ENCODE measurements at places on chromosomes 5 and 9.

DNA sequence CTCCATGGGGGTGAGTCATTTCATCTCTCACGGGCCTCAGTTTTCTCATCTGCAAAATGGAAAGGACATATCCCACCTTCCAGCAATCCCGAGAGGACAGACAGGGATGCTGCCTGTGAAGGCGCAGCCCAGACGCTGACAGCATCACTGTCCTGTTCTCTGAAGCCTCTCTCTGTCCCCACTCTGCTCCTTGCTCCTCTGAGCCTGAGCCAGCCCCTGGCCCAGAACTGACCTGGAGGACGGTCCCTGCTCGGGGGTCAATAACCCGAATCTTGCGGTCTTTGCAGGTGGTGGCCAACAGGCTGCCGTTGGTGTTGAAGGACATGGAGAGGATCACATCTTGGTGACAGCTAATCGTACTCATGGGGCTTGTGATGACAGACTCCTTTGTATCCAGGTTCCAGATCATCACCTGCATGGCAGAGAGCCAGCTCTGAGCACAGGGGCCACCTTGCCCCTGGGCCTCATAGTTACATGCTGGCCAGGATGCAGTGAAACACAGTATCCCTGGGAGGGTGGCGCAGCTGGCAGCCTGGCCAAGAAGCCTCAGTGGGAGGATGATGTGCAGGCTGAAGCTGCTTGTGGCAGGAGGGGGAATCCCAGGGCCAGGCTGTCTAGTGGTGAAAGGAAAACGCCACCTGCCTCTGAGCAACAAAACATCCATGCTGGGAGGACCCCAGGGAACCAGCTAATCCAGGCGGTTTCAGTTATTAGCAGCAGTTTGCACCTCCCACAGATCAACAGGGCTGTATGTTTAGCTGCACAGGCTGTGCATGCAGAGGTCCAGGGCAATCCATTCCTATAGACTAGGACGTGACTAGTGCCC lies 14.0 kb upstream of the TRIM14 start:
- DNase-seq = no peak

DNA sequence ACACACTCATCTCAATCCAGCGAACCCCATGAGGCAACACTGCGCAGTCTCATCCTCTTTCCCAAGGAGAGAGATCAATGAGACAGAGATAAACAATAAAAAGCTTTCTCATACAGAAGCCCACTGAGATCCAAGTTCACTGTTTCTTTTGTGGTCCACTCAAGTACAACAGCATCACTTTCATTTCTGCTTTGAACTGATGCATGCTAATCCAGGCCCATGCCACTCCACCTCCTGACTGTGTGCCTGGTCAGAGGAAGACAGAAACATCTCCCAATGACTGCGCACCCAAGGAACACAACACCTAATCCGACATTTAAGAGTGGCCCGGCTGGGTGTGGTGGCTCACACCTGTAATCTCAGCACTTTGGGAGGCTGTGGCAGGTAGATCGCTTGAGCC lies 104.0 kb downstream of the SERINC5 start:
- no peak for DNase-seq

DNA sequence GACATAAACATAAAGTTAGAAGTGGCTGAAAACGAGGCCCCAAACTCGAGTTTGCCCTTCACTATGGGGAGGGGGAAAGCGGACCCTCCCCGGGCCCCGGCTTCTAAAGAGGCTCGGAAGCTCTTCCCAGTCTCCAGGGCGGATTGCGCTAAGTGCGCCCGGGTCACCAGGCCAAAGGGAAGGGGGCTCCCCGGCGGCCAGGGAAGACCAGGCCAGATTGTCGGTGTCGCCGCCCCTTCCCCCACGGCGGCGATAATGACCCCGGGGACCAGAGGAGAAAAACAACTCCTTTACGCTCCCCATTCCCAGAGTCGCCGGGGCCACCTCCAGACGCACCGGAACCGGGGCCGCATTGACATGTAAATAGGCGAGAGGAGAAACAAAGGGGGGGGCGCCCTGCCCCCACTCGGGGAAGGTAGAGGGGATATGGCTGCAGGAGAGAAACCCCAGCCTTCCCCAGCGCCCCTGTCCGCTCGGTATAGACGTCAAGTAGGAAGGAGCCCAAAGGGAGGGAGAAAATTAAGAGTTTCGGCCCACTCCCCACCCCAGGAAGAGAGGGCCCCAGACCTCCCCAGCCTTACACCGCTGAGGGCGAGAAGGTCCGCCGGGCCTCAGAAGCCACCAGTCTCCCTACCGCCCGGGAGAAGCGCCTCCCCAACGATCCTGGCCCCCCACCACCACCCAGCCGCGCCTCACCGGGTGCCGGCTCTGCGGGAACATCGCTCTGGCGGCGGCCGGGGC lies 1.7 kb downstream of the TLE1 start:
- DNase-seq = no peak

GRCh38 chr9:81819859-81820546 lies 108.2 kb upstream of the SPATA31D4 start:
- DNase-seq = no peak

DNA sequence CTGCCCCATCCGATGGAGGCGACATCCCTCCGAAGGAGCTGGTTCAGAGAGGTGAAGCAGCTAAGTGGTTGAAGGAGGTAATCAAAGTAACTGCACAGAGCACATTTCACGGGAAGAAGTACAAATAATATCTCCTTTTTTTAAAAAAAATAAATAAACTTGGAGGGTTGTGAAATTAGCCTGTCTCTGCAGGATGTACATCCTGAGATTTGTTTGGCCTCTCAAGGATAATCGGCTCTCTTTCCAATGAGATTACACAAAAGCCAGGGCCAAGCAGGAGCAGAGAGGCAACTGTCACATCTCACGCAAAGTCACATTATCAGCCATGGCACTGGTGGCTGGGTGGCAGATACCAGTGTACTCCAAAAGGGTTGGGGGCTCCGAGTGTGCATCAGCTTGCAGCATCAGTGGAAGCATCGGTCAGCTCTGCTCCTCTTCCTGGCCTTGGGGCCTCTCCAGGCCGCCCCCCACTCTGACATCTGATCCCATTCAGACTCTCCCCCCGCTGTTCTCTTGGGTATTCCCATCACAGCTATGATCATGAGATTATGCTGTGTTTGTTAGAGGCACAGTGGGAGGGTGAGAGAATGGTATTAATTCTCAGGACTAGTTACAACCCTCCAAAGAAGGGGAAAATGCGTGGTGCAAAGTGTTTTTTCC lies 109.9 kb downstream of the UGCG start:
- no peak for DNase-seq

DNA sequence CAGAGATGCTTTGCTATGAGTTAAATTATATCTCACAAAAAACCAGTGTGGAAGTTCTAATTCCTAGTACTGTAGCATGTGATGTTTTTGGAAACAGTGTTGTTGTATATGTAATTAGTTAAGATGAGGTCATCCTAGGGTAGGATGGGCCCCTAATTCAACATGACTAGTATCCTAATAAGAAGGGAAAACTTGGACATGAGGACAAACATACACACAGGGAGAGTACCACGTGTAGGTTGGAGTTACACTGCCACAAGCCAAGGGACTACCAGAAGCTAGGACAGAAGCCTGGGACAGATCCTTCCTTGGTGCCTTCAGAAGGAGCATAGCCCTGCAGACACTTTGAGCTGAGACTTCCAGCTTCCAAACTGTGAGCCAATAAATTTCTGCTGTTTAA lies 234.2 kb downstream of the MCTP1 start:
- no peak for DNase-seq

- no peak for DNase-seq
These were observed 25.5 kb downstream of the MEGF9 start for GRCh38 chr9:120688758-120689157.

DNA sequence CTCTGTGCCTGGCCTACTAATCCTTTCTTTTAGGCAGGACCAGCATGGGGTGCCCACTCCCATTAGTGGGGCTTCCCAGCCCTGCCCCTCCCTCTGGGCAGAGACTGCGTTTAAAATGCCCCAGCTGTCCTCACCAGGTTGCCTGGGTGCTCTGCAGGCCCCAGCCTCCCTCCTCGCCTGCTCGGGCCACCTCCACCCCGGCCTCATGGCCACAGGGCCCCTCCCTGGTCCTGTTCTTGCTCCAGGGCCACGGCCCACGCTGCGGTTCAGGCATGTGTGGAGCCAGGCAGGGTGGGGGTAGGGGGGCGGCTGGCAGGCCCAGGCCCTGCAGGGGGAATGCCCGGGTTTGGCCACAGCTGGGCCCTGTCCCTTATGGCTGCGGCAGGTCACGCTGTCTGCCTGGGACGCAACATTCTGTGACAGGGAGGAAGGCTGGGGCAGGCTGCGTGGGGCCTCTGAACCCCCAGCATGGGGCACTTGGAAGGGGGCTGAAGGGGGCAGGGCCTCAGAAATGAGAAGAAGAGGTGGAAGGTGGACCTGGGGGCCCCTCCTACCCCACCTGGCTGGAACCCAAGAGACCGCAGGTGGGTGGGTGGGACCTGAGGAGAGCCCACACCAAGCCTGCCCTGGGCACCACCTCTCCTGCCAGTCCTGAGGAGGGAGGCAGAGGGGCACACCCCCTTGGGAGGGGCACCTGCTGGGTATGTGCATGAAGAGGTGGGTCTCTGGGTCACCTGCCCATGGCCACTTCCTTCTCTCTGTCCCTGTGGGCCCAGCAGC lies at the start of gene LCN12:
LCN12 (plus strand) TSS at position 733 of the 780 bp plus-strand sequence. CDS start 55 bp downstream, outside the sequence.
- DNase-seq = no peak

- no peak for DNase-seq
These were observed 139.9 kb upstream of the ACOT12 start for GRCh38 chr5:81533629-81534405.

- no peak for DNase-seq
These were observed 2.1 kb downstream of the SH2D3C start for GRCh38 chr9:127776195-127776923.

DNA sequence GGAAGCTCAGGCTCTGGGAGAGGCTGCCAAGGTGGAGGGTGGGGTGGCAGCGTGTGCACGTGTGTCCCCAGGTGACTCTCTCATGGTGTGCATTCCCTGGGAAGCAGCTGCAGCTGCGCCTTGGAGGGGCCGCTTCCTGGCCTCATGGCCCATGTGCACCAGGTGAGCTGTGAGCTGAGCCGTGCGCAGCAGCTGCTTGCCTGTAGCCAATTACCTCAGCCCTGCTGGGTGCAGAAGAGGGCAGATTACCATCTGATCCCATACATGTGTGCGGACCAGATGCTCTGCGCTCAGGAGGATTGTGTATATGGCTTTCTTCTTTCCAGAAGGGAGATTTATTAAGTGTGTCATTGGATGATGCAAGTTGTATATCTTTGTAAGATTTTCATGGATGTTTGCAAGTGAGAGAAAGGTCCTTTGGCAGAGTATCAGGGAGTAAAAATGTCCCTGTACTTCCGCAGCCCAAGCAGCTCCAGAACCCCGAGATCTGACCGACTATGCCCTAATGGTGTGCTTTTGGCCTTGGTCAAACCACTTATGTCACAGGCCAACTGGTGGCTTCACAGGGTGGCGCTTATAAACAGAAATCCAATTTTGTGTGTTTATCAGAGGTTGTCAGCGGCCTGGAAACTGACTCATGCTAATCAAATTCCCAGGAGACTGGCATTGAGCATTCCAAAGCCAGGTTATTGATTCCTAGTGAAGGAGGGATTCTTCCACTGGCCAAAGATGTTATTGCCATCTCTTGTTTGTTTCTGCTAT lies 229.3 kb downstream of the GOLPH3 start:
- no peak for DNase-seq

DNA sequence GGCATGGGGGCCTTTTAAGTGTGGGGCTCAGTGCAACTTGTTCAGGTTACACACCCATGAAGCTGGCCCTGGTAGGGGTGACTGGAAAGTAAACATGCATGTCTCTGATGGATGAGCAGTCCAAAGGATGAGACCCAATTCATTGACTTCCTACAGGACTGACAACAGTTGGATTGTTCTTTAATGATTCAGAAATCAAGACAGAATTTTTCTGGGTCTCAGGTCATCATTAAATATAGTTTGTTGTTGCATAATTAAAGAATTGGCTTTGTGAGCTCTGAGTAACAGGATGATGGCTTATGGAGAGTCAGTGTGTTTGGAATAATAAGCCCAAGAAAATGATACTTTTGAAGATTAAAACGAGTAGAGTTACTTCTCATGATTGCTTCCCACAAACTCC lies 604.2 kb upstream of the CLINT1 start:
- no peak for DNase-seq

- DNase-seq = no peak
These were observed 46.1 kb upstream of the RAI14 start for GRCh38 chr5:34609951-34610441.

- no peak for DNase-seq
These were observed 148.1 kb downstream of the EBF1 start for GRCh38 chr5:158951436-158952247.

GRCh38 chr9:88750832-88751360 lies 215.9 kb downstream of the NXNL2 start:
- DNase-seq = no peak

DNA sequence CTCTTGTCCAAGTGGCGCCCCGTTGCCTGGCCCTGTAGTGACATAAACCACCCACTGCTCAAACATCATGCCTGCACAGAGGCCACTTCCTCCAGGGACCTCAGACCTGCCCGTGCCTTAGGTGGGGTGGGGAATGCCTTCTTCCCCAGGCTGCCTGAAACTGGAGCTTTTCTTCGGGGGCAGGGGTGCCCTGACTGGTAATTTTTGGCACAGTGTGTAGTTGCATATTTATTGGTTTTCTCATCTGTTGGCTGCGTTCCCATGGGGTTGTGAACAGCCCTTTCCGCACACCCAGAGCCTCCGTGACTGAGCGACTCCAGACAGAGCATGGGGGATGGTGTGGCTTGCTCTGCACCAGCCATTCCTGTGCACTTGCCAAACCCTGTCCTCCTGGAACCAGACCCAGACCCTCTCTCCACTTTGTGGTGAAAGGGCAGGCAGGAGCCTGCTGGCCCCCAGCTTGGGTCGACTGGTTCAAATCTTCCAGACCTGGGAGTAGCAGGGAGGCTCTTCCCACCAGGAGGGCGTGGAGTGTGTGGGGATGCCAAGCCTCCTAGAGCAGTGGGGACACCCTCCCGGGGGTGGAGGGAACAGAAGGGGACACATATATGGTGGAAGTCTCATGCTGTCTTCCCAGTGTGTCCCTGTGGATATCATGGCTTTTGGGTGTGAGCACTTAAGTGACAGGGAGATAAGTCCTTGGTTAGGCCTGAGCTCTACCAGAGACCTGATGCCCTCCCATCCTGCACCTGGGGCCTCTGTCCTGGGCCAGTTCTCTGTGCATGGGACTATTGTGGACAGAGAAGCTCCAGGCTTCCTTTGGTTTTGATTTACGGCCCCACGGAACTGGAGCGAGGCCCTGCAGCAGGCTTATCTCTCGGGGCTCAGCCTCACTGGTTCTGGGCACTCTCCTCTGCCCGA lies 39.6 kb downstream of the WNK2 start:
- peak; percentile 17 for DNase-seq

GRCh38 chr9:86960938-86961337 lies 13.6 kb upstream of the GAS1 start:
- DNase-seq = no peak

DNA sequence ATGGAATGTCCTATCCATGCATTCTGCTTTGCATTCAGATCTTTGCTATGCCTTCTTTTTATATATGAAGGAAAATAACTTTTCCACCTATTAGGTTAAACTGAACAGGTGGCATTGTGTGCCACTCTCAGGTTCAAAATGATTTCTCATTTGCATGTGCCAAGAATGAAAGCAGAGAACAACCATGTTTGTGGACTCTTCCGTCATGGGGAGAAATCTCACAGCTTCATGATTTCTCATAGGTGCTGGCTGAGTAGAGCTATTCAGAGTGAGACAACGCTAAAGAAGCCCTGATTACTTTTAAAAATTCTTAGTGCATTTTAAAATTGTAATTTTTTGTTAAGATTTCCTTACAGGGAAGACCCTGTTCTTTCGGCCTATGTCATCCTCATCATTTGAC lies 472.1 kb downstream of the RASEF start:
- DNase-seq = no peak

GRCh38 chr5:143968071-143968878 lies 156.3 kb downstream of the HMHB1 start:
- DNase-seq = peak; percentile 82

Data from AG09309 (cell line).